Esophagus squamous epithelium (tissue), 5 donors: ENCODE measurements at places on chromosomes 1 and 21. TPM values are rescaled to one million over a fixed set of nuclear protein-coding genes. Genes with fewer than 3 reads are reported as not detected.
A peak's percentile ranks its signal among the peaks of the same experiment; 100 is the strongest.

GRCh38 chr1:67780637-67781036 lies 52.6 kb downstream of the GNG12 start:
- no peak overlapping the region for H3K4me3 ChIP-seq
- no peak overlapping the region for H3K27ac ChIP-seq
- no peak for DNase-seq
- H3K27me3 ChIP-seq = no peaks in the 10 kb centered on the region

Gene AVPR1B
- total RNA-seq = not detected

DNA sequence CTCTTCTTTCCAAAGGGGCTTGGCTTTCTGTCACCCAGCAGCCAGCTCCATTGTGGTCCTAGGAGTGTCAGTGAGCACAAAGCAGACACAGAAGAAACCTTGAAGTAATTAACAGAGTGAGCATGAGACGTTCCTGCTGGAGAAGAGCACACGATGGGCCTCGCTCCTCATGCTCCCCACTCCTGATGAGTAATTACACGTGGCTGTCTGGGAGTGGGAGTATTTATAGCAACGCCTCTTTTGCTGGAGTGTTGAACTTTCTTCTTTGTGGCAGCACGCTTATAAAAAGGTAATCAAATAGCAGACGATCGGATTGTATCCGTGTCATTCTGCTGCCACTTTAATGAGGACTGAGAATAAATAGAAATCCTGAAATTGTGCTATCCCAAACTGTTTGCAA lies 185.8 kb downstream of the CAMTA1 start:
- H3K4me3 ChIP-seq = no peak overlapping the region
- H3K36me3 ChIP-seq = no peaks in the 10 kb centered on the region
- H3K27me3 ChIP-seq = no peaks in the 10 kb centered on the region
- no peaks in the 10 kb centered on the region for H3K4me1 ChIP-seq
- DNase-seq = no peak
- H3K27ac ChIP-seq = no peak overlapping the region

Gene KRTAP19-1
- not detected for total RNA-seq

DNA sequence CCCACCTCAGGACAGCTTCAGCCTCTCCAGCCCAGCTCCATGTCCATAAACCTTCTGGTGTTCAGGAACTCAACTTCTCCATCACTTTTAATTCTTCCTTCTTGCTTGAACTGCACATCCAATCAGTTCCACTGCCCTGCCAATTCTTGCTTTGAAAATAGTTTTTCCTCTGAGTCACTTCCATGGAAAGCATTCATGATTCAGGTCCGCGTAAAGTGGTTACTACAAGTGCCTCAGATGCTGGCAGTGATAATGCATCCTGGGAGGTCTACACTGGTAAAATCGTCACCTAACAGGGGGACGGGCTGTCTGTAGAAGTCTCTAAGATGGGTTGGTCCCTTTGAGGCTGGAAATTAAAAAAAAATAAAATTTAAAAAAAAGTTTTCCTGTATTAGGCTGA lies 25.9 kb upstream of the RCAN1 start:
- H3K27me3 ChIP-seq = no peaks in the 10 kb centered on the region
- H3K27ac ChIP-seq = no peak overlapping the region
- H3K36me3 ChIP-seq = no peaks in the 10 kb centered on the region
- no peak for DNase-seq

DNA sequence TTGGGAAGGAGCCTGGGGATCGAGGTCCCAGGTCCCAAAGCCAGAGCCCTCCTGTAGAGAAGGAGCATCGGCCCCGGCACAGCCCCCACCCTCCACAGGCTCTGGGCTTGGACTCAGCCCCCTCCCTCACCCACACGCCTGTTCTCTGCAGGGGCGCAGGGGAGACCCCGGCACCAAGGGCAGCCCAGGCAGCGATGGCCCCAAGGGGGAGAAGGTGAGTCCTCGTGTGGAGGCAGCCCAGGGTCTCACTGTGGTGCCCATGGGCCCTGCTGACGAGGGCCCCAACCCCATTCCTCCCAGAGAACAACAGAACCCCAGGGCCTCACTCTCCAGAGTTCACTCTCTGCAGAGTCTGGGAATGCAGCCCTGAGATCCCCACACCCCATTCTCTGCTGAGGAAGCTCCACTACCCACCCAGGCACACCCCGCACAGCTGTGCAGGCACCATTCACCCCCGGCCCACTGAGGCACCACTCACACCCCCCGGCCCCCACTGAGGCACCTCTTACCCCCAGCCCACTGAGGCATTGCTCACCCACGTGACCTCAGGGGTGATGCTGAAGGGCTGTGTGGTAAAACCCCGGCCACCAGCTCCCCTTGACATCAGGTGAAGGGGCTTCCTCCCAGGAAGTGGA lies 21.8 kb downstream of the COL6A2 start:
- H3K4me3 ChIP-seq = no peak overlapping the region
- H3K36me3 ChIP-seq = peaks cover 17% of the 10 kb centered on the region
- H3K27me3 ChIP-seq = no peaks in the 10 kb centered on the region
- no peaks in the 10 kb centered on the region for H3K4me1 ChIP-seq

Gene MPL
- not detected for total RNA-seq

DNA sequence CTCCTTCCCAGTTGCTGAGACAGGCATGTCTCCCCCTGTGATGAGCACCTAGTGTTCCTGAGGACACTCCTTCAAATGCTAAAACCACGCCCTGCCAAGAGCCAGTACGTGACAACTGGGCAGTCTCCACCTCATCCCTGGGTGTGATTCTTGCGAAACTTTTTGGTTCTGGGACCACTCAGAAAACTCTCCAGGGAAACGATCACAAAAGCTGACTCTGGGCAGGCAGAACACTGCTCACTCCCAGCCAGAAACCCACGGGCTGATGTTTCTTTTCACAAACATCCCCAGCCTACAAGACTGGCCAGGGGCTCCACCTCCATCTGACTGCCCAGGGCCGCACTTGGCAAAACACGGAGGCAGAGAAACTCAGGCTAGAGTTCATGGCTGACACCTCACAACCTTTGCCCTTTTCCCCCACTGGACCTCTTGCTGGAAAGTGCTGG lies 24.4 kb downstream of the DHRS3 start:
- no peaks in the 10 kb centered on the region for H3K36me3 ChIP-seq
- H3K27me3 ChIP-seq = no peaks in the 10 kb centered on the region
- peaks cover 70% of the 10 kb centered on the region for H3K4me1 ChIP-seq
- peak overlapping the region; percentile 94 for H3K27ac ChIP-seq

DNA sequence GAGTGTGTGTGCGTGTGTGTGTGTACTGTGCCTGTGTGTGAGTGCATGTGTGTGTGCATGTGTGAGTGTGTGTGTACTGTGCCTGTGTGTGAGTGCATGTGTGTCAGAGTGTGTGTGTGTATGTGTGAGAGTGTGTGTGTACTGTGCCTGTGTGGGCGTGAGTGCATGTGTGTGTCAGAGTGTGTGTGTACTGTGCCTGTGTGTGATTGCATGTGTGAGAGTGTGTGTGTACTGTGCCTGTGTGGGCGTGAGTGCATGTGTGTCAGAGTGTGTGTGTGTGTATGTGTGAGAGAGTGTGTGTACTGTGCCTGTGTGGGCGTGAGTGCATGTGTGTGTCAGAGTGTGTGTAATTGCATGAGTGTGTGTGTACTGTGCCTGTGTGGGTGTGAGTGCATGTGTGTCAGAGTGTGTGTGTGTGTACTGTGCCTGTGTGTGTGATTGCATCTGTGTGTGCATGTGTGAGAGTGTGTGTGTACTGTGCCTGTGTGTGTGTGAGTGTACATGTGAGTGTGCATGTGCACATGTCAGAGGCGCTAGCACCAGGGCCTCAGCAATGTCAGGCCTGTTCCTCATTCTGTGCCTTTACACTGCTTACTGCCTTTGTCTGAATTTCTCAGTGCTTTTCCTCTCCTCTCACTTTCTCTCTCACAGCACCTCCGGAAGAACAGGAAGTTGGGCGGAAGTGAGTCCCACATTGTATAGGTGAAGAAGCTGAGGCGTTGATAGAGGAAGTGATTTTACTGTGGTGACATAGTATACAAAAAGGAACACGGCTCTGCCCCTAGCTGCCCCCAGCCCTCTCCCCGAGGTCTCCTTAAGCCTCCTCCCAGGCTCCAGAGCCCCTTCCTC lies 4.9 kb downstream of the SLC5A9 start:
- H3K4me1 ChIP-seq = no peaks in the 10 kb centered on the region
- H3K27ac ChIP-seq = no peak overlapping the region
- H3K4me3 ChIP-seq = no peak overlapping the region
- no peak for DNase-seq

DNA sequence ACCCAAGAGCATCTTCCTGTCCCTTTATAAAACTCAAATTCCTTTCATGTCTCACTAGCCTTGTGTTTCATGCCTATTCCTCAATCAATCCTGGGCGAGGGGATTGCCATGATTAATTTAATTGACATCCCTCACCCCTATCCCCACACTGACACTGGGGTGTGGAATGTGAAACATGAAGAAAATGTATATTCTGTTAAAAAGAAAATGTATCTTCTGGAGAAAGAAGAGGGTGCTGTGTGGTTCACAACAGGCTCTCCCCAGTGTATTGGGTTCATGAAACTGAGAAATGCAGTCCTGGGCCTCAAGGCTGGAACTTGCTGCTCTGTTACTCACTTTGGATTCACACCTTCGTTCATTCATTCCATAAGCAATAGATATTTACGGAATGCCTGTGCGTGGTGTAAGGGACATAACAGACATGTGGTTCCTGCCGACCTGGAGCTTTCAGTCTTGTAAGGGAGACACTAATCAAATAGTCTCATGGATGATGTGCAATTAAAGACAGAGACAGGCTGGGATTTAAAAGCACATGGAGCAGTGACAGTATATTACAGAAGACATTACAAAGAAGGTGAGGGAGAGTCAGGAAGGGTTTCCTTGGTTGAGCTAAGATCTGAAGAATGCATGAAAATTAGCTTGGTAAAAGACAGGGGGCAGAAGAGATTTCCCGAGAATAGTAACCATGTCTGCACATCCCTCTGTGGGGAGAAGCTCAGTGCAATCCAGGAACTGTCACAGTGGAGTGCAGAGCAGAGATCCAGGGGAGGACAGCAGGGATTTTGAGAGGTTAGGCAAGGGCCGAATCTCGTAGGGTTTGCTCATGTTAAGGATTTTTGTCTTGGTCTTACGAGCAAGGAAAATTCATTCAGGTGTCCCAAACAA lies 32.1 kb downstream of the SERTAD4 start:
- H3K4me1 ChIP-seq = no peaks in the 10 kb centered on the region
- H3K27me3 ChIP-seq = peaks cover 12% of the 10 kb centered on the region
- H3K4me3 ChIP-seq = no peak overlapping the region
- DNase-seq = no peak
- no peaks in the 10 kb centered on the region for H3K36me3 ChIP-seq

Gene FCRL3
- 0.19 TPM for total RNA-seq

DNA sequence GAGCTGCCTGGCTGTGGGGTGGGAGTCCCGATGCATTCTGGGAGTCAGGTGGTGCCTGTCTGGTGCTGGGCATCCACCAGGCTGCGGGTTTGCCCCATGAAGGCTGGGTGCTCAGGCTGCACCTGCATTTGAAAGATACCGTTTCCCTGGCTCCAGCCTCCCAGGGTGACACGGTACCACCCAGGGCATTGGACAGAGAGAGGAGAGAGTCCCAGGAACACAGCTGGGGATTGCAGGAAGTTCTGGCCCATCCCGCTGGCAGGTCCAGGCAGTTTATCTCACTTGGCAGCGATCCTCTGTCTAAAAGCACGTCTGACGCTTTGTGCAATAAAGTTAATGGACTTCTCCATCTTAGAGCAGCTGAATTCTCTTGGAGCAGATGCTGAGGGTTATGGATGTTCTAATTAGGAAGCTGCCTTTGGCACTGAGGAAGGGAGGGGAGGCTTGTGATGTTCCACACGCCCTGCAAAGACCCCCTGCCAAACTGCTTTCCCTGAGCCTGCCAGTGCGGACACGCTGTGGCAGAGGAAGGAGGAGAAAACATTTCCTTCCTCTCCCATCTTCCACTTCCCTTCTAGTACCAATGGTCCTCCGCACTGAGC lies 246.9 kb downstream of the GRIK3 start:
- DNase-seq = no peak
- H3K4me3 ChIP-seq = no peak overlapping the region
- H3K36me3 ChIP-seq = no peaks in the 10 kb centered on the region
- no peaks in the 10 kb centered on the region for H3K27me3 ChIP-seq
- no peaks in the 10 kb centered on the region for H3K4me1 ChIP-seq

Gene BATF3
- total RNA-seq = 0.91 TPM

GRCh38 chr1:27296773-27297291 lies 25.1 kb upstream of the TMEM222 start:
- no peak overlapping the region for H3K4me3 ChIP-seq
- peaks cover 20% of the 10 kb centered on the region for H3K36me3 ChIP-seq
- H3K27me3 ChIP-seq = no peaks in the 10 kb centered on the region
- peaks cover 23% of the 10 kb centered on the region for H3K4me1 ChIP-seq
- peak overlapping the region; percentile 87 for H3K27ac ChIP-seq

GRCh38 chr1:13829152-13829769 lies 129.3 kb downstream of the PRDM2 start:
- no peaks in the 10 kb centered on the region for H3K27me3 ChIP-seq
- H3K36me3 ChIP-seq = peaks cover 5% of the 10 kb centered on the region
- H3K4me1 ChIP-seq = peaks cover 12% of the 10 kb centered on the region
- no peak for DNase-seq
- peak overlapping the region; percentile 18 for H3K4me3 ChIP-seq

- H3K4me3 ChIP-seq = no peak overlapping the region
- no peak overlapping the region for H3K27ac ChIP-seq
- no peak for DNase-seq
- H3K36me3 ChIP-seq = no peaks in the 10 kb centered on the region
These were observed 46.1 kb downstream of the GRIK1 start for GRCh38 chr21:29893687-29894086.

Gene MMEL1
- not detected for total RNA-seq

DNA sequence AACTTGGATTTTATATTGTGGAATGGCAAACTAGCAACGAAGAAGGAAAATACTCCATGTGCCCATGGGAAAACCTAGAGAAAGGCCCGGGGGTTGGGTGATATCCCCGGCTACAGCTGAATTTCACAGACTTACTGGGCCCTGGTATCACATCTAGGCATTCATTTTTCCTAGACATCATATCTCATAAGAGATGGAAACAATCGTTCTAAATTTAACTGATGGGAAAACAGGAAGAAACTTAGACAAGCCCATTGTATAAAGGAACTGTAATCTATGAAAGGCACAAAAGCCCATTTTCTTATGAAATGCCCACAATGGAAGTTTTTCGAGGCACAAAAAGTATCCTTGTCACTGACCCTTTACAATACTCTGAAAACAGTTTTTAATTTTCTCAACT lies 407.9 kb upstream of the LYPLAL1 start:
- no peaks in the 10 kb centered on the region for H3K4me1 ChIP-seq
- H3K27ac ChIP-seq = no peak overlapping the region
- no peaks in the 10 kb centered on the region for H3K36me3 ChIP-seq
- no peak overlapping the region for H3K4me3 ChIP-seq
- no peaks in the 10 kb centered on the region for H3K27me3 ChIP-seq

DNA sequence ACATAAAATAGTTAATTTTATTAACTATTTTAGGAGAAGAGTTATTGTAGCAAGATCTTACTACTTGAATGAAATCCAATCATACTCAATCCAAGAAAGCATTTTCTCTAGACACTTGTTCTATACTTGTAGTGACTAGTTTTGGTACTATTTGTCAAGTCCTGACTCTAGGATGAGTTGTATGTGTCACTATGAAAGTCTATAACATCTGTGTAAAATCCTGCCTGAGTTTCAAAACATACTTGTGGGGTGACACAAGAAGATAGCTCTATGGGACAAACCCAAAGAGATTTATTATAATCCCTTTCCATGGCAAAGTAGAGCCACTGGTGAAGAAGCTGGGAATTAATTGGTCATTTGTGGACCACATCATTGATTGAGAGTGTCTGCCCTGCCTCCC lies 1042.2 kb upstream of the ADGRL4 start:
- no peak for DNase-seq
- no peaks in the 10 kb centered on the region for H3K27me3 ChIP-seq
- no peak overlapping the region for H3K27ac ChIP-seq
- no peaks in the 10 kb centered on the region for H3K36me3 ChIP-seq

GRCh38 chr1:10292188-10292587 lies 81.8 kb downstream of the KIF1B start:
- H3K27me3 ChIP-seq = no peaks in the 10 kb centered on the region
- no peaks in the 10 kb centered on the region for H3K4me1 ChIP-seq
- no peak overlapping the region for H3K4me3 ChIP-seq
